ENCODE measurements at places on chromosomes 5 and 9.

DNA sequence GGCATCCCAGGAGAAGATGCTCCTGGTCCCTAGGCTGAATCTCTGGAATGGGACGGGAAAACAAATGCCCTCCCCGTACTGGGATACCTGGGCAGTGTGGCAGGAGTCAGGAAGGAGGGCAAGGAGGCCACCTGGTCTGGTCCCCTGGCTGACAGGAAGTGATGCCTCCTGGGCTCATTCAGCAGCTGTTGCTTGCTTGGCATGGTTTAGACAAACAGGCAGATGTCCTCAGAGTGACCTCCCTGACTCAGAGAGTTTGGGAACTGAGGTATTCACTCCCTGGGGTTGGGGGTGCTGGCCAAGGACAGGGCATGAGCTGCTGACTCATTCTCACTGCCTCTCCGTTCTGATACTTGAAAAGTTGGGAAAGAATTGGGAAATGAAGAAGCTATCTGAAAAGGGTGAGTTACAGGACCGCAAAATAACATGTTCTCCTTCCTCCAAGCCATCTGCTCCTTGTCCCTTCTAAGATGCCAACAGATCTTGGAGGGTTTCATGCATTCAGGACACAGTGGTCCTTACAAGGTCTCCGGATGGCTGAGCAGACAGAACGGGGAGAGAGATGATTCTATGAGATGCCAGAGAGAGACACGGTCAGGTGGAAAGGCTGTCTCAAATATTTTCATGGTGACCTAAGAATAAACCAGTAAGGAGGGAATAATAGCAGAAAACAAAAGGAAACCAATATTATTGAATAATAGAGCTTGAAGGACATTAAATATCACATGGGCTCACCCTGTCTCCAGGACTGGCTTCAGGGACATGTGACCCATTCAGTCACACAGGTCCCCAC, 534.5 kb downstream of the BNC2 start:
- DNase-seq, result peak; percentile 94

GRCh38 chr9:16030528-16031185, 477.8 kb downstream of the CCDC171 start:
- peak; percentile 97 for DNase-seq

- DNase-seq, result no peak
Measured at GRCh38 chr9:15785584-15785983, 232.7 kb downstream of the CCDC171 start.

DNA sequence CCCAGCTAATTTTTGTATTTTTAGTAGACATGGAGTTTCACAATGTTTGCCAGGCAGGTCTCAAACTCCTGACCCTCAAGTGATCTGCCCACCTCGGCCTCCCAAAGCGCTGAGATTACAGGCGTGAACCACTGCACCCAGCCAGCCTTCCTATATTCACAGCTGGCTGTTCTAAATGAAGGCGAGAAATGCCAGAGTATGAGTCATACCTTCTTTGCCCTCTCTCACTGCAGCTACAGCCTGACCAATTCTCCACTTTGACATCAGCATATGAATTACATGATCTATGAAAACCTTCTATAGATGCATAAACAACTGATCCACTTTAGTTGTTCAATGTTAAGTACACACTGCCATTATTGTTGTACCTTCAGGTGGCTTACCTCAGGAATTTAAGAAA, 14.5 kb downstream of the APTX start:
- DNase-seq, result no peak

- DNase-seq, result no peak
Measured at GRCh38 chr5:38258319-38259061, at the start of gene EGFLAM. Gene EGFLAM (plus strand): TSS chr5:38258559. CDS start chr5:38258755, 196 bp downstream.

DNA sequence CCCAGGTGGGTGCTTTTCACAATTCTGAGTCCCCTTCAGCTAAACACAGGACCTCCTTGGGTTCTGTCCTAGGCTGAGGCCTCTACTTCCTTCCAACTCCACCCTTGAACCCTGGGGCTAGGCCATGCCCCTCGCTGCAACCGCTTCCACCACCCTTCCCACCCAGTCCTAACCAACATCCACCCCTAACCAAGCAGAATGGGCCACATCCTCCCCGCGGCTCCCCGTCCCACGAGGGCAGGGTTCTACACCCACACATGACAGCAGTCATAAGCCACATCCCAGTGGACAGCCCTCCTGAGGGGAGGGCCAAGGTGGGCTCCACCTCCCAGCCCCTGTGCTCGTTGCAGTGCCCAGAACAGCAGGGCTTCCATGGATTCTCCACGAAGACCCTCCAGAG, 65.8 kb downstream of the SHB start:
- no peak for DNase-seq

- no peak for DNase-seq
Measured at GRCh38 chr9:14479163-14479560, 165.2 kb upstream of the NFIB start.

DNA sequence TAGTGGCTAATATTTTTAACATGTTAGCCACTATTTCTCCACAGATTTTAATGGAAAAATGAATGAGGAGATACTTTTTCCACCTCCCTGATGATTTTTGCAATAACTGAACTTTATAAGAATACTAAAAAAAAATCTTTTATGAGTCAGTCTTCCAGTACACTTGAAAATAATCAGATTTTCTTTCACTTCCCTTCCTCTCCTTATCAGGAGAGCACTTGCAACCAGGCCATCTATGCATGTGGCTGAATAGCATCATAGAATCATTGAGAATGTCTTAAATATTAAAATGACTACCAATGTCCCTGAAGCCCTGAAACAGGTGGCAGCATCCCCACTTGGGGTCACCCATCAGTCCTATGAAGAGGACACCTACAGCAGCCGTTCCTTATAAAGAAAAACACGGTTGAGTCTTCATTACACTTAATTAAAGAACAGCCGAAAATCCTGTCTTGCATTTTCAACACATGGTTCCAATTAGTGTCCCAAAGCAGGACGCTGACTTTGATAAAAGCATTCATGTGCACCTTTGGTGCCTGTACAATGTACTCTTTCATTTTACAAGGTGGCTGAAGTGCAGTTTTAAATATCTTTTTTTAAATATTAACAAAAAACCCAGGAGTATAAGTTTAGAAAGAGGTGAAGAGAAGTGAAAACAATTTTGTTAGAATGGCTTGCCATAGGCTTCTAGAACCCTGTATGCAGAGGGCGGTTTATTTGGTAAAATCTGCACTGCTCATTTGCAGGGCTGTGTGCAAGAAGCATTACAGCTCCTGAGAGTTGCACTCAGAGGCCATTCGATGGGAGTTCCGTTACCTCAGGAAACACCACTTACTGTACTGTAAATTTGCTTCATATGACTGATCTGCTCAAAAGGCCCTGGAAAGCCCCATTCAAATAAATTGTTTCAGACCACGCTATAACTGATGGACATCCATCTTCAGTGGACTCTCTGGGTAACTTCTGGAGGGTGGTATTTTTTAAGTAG, 106.9 kb upstream of the VCAN start:
- no peak for DNase-seq

GRCh38 chr5:68214482-68215207, 911 bp upstream of the PIK3R1 start:
- no peak for DNase-seq

DNA sequence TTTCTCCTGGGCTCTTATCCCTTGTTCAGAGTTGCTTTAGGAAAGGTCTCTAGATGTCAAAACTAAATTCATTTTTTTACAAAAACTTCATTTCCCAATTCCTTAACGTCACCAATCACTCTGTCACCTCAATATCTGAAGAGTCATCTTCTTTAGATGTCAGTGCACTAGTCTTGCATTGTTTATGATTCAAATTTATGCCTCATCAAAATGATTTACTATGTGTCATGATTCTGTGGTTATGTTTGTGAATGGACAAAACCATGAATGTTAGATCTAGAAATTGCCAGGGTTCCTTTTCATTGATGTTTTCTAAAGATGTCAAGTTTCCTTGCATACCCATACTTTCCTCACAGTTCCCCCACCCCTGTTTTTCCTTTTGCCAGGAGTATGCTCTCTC, 21.5 kb downstream of the CWC27 start:
- no peak for DNase-seq

DNA sequence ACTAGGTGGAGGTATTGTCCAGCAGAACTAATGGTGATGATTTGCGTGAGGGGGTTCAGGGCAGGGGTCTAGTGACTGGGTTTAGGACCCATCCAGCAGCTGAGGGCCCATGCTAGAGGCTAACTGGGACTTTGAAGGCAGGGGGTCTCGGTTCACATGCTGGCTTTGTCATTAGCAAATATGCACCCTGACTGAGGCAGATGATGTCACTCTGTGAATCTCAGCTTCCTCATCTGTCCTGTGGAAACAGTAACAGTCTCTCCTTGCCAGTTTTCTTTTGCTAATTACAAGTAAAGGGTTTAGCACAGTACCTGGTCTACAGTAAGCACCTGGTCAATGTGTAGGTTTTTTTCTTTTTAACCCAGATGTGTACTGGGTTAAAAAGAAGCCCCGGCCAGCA, 5.2 kb downstream of the SH2D3C start:
- DNase-seq, result no peak

DNA sequence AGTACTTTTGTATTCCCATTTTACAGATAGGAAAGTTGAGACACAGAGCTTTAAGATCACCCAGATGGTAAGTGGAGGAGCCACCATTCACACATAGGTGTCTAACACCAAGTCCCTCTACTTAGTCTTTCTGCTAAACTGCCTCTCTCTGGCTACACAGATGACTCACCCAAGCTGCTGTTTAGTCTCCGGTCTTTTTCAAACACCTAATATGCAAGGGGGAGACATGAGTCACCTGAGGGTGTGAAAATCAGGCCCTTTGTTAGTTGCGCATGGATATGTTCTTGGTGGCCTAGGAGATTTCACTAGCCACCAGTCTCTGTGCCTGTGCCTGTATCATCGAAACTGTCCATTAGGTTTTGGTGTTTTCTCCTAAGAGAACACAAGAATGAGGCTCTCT, 117.8 kb downstream of the MAST4 start:
- peak; percentile 62 for DNase-seq

GRCh38 chr9:107228496-107229039, 54.5 kb upstream of the RAD23B start:
- DNase-seq, result no peak

- DNase-seq, result no peak
Measured at GRCh38 chr5:124909734-124910133, 163.3 kb upstream of the ZNF608 start.

DNA sequence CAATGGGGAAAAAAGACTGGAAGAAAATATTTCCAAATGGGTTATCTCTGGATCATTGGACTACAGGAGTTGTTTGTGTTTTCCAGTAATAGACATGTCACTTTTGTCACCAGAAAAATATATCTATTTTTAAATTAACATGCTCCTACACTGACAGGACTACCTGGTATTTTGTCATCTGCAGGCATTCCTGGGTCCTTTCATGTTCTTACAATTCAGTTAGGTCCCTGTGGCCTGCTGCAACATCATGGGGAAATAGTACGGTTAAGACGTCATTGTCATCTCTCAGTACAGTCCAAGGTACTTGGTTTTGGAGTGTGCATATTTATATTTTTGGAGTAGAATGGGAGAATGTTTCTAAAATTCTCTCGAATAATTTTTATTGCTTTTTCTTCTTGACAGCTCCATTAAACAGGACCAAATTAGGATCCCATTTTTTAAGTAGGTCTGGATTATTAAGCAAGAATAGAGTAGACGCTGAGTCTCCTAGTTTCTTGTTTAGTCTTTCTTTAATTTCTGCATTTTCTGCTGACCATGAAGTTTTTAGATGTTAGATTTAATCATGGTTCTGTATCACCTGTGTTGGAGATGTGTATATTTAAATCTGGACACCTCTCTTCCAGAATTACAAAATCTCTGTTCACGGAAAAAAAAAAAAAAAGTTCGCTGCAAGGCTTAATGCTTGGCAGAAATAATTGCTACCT, 46.9 kb downstream of the SLC22A5 start:
- no peak for DNase-seq

GRCh38 chr9:98929071-98929470, 14.6 kb upstream of the COL15A1 start:
- peak; percentile 72 for DNase-seq

DNA sequence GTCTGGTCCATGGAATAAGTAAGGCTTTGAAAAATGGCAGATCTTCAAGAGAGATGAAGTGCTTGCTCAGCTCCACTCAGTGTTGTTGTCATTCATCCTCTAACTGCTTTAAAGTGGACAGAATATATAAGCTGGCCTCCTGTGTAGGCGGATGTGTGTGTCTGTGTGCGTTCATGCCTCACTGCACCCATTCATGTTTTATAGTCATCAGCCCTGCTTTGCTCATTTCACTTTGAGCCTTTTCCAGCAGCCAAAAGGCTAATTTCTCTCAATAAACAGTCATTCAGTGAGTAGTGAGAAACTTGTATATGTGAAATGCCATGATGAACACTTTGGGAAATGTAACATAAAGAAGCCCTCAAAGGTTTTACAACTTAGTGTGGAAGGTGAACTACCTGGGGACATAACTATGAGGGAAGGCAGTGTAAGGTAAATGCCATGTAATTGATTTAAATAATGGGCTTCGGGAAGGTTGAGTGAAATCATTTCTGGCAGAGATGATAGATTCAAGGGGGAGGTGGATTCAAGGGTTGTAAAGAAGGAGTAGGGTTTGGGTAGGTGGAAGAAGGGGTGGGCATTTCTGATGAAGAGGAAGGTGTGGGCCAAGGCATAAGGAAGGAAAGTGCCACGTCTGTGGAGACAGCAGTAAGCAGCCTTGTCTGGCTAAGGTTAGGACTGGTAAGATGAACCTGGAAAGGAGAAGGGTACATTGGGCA, 15.7 kb downstream of the TTC23L start:
- DNase-seq, result peak; percentile 67

DNA sequence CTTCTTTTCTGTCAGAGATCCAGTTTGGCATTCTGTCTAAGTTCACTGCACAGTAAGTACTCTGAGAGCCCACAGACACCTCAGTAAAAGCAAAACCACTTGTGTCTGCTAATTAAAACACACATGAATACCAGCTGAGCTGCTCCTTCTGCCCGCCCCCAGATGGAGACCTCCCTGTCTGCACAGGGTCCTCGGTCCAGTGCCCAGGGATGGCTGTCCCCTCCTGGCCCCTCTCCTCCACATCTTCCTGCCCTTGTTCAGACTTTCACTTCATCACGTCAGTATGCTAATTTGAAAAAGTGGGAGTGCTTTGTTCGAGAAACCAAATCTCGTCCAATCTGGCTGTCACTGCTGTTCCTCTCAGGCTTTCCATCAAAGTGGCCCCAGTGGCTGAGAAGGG, 43.5 kb downstream of the LIX1 start:
- DNase-seq, result peak; percentile 12

DNA sequence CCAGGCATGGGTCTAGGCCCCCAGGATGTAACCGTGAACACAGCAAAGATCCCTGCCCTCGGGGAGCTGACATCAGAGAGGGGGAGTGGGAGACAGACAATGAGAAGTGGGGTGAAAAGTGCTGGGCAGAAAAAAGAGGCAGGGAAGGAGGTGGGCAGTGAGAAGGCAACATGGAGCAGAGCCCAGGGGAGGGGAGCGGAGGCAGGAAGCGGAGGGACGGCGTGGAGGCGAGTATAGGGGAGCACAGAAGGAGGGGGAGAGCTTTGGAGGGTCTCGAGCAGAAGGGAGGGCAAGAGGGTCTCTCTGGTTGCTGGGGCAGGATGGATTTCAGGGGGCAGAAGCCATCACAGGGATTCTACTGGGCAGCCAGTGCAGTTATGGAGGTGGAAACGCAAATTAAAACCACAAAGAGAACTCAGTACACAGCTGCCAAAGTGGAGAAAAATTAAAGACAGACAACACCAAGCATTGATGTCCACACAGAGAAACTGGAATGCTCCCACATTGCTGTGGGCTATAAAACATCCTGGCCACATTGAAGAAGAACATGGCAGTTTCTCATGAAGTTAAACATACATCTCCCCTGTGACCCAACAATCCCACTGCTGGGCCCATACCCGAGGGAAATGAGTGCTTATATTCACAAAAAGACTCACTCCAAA, 21.1 kb upstream of the LAMC3 start:
- no peak for DNase-seq

- DNase-seq, result no peak
Measured at GRCh38 chr5:180468732-180469585, 25.2 kb upstream of the CNOT6 start.
